ENCODE measurements at places on chromosomes 6 and 20.

DNA sequence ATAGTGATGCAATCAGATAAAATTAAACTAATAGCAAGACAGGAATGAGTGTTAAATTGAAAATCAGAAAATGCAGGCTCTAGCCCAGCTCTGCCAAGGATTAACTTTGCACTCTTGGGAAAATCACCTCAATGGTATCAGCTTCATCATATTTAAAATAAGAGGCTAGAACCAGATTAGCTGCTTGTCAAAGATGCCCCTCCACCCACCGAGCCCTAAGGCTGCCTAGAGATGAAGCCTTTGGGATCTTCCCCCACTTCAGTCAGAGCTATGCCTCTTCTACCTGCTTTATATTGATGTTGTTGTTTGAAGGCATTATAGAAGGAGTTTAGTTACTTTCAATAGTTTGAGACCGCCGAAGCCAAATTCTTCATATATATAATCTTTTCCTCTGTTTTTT is 47.4 kb downstream of the HDDC2 start:
- DNase-seq = no peak

GRCh38 chr20:62014488-62014775 is 51.2 kb downstream of the TAF4 start:
- no peak for DNase-seq

DNA sequence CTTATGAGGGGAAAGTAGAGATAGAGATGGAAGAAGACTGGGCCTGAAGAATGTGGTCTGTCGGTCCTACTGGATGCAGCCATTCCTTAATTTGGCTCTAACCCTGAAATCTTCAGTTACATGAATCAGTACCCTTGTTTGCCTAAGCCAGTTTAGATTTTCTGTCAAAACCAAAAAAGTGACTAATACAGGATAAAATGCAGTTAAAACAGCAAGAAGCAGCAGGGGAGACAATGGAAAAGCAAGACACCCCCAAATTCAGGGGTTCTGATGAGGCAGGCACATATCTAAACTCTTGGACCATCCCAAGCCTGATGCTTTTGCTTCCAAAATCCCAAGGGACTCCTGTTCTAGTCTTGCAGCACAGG is 17.4 kb upstream of the UBE2V1 start:
- no peak for DNase-seq

DNA sequence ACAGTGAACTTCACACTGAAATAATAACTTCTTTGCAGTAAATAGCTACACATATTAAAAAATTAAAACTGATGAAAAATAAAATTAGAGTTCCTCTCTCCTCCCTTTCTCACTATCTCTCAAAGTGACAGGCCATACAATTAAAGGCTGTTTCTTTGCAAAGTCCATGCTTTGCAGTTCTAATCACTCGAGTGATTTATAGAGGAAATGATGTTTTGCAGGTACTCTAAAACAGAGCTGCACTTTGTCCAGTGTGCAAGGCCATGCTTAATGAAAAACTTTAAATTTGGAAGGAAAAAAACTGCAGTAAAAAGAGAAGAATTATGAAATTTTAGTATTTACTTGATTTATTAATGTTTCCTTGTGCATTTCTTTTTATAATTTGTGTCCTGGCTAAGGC is 112.5 kb downstream of the GMDS start:
- DNase-seq = no peak

DNA sequence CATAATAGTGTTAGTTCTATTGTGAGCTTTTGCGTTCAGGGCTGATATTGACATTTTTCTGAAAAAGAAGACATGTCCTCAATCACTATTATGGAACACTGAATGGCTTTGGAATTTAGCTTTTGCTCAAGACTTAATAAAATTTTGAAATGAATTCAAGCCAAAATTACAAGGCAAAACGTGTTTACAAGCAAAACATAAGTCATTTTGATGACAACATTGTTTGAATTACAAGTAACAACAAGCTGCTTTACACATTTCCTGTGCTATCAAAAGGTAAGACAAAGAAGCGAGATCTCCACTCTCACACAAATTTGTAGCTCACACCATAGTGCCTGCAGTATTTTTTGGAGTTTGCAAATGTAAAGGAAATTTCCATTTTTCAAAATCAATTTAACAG is 37.4 kb downstream of the POU3F2 start:
- no peak for DNase-seq

GRCh38 chr6:111566222-111566734 is 39.4 kb downstream of the TRAF3IP2 start:
- DNase-seq = no peak

- DNase-seq = no peak
Measured at GRCh38 chr6:7904654-7905319, 5.8 kb downstream of the TXNDC5 start.

GRCh38 chr6:169173532-169174268 is 79.9 kb downstream of the THBS2 start:
- DNase-seq = no peak

- DNase-seq = no peak
Measured at GRCh38 chr20:53691060-53691810, 97.6 kb upstream of the ZNF217 start.

GRCh38 chr6:107115695-107116327 is 496 bp upstream of the BEND3 start:
- DNase-seq = peak; percentile 9

- DNase-seq = no peak
Measured at GRCh38 chr6:45590226-45590625, 212.5 kb upstream of the SUPT3H start.

- no peak for DNase-seq
Measured at GRCh38 chr6:22281341-22282085, 15.3 kb downstream of the PRL start.

DNA sequence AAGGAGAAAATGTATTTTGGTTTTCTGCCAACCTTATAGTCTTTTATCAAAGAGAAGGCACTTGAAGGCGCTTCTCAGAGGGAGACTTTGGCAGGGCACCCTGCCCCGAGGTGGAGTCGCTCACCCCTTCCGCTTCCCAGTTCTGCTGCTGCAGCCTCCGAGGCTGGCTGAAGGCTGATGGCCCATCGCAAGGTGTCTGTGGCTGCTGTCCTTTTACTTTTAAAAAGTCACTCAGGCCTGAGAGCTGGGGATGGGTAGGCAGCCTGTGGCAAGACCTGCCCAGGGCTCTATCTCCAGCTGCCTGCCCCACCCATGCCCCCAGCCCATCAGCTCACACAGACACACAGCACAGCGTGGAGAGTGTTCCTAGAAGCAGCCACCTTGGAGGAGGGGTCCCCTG is 206.6 kb upstream of the CST7 start:
- DNase-seq = no peak

- no peak for DNase-seq
Measured at GRCh38 chr6:45574885-45575284, 197.2 kb upstream of the SUPT3H start.

DNA sequence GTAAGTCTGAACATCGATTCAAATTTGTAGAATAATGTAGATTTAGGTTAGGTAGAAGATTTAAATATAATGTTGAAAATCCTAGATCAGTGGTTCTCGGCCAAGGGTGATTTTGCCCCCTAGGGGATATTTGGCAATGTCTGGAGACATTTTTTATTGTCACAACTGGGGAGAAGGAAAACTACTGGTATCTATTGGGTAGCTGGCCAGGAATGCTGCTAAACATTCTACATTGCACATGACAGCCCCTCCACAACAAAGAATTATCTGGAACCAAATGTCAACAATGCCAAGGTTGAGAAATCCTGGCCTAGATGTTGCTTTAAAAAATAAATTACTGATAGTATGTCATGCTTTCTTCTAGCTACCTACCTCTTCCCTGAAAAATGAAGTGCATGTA is 76.1 kb downstream of the HIVEP2 start:
- DNase-seq = no peak

DNA sequence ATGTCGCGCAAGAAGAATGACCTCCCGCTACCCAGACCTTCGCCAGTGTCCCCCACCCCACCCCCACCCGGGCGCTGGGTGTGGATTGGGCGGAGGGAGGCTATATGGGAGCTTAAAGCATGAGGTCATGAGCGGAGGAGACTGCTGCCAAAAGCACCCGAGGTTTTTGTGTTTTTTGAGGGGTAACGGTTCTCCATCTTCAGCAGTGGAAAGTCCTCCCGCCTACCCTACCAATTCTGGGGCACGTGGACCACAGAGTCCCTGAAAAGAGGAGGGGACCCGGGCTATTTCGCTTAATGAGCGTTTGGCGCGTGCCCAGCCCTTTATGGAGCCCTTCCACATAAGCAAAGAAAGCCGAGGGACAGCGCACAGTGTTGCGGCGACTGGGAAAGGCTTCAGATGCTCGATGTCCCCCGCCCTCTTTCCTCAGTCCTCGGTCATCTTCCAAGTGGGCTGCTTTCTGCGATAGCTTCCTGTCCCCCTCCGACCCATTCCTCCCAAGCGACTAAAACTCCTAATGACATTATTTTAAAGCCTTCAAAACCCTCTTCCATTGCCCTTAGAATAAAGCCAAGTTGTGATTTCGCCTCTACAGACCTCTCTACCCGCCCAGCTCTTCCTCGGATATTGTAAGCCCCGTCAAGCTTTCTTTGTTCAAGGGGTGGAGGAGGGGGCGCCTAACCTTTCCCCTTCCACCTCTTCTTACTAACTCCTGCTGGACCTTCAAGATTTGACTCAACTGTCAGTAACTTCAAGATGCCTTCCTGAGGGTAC is 2.1 kb upstream of the TRERF1 start:
- DNase-seq = no peak

DNA sequence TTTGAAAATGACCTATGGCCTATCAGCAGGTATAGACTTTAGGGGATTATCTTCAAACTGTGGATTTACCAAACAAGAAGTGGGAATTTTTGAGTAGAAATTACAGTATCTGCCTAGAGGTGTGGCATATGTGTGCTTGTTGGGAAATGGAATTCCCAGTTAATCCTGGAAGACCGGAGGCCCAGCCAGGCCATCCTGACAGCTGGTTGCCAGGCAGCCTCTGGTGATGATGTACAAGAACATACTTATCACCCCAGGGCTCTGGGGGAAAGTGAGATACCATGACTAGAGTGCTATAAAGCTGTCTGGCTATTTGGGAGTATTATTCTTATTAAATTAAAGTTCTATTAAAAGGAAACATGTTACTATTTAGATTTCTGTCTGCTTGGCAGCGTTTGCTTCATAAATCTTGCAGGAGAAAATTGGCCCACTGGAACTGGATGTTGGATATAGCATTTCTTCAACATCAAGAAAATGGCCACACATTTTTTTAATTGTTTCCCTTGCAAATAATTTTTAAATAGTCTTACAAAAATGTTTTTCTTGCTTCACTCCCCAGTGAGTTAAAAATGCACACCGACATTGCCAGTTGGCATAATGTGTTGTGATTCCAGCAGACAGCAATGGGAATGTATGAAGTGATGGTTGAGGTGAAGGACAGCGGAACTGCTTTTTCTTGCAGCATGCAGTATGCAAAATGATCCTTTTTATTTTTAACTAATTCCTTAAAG is 187.8 kb downstream of the MYLK4 start:
- DNase-seq = no peak

- DNase-seq = no peak
Measured at GRCh38 chr20:59661621-59662020, 57.3 kb downstream of the PHACTR3 start.

GRCh38 chr6:153231048-153231646 is 100.1 kb upstream of the RGS17 start:
- no peak for DNase-seq

DNA sequence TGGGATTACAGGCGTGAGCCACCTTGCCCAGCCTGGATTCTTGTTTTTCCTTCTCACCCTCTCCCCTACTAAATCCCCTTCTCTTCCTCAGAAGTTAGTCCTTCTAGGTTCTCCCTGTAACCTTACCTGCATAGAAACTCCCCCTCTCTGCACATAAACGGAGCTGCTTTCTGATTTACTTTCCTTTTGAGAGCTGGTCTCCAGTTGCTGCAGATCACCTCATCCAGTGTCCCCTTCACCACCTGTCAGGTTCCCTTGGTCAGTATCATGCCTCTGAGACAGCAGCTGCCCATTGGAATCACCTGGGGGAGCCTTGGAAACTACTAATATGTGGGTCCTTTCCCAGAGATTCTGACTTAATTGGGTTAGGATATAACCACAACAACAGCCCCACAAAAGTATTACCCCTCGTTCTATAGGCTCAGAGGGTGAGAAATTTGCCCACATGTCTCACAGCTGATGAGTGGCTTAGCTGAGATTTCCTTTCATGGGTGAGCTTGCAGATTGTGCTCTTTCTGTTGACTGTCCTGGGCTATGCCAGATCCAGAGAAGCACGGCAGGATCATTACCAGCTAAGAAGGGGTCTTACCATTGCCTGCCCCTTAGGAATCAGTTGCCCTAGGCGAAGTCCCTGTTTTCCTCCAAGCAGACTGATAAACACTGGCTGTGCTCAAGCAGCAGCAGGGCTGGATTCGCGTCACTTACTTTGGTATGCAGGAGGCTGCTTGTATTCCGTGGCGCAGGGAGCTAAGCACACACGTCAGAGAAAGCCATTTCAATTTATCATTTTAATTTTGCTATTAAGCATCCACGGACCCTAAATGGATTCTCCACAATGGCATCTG is 51.3 kb downstream of the AKAP12 start:
- no peak for DNase-seq

- DNase-seq = no peak
Measured at GRCh38 chr20:50172347-50173013, 18.1 kb upstream of the CEBPB start.

GRCh38 chr6:124978451-124979293 is 16.4 kb downstream of the RNF217 start:
- no peak for DNase-seq

- no peak for DNase-seq
Measured at GRCh38 chr6:43389730-43390295, 20.4 kb upstream of the ZNF318 start.

DNA sequence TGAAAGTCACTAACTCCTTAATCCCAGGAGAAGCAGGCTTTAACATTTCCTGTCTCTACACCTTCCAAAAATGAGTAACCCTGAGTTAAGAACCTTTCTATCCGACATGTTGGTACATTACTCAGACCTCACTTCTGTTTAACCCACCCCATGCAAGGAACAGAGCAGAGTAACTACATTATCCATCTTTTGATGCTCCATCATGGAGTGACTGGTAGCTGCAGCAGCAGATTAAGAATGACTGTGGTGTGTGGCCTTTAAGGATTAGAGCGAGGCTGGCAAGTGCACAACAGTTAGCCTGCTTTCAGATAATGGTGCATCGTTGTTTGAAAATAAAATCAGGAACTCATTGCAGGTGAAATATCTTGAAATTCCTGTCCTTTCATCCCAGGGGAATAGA is 2.0 kb downstream of the TRAF3IP2 start:
- DNase-seq = no peak

GRCh38 chr6:42661540-42662153 is 60.8 kb downstream of the PRPH2 start:
- DNase-seq = peak; percentile 79

GRCh38 chr6:20169119-20169557 is 43.1 kb downstream of the MBOAT1 start:
- DNase-seq = no peak

DNA sequence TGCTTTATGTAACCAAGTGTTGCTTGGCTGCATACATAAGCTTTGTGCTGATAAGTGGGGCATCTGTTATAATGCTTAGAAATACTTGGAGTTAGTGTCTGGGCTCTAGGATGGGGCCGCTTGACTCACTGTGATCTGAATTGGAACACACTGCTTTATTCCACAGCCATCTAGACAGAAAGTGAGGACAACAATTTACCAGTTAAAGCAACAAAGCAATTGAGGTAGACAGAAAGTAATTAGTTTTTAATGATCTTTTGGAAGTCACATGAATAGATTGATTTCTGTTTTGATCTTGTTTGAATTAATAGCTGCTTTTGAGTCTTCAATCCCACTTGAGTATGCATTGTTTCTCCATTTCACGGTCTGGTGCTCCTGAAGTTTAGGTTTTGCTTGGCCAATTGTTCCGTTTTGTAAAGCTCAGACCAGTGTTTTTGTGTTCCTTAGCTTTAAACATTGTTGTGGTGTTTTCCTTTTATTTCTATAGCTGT is 157.5 kb downstream of the TRMT11 start:
- no peak for DNase-seq

- no peak for DNase-seq
Measured at GRCh38 chr6:20223141-20223540, 10.9 kb upstream of the MBOAT1 start.
